ENCODE measurements at places on chromosomes 13 and 19.

GRCh38 chr19:18251587-18252369 lies 22.5 kb downstream of the IQCN start:
- DNase-seq, result peak; percentile 80

- DNase-seq, result no peak
These were observed 2.3 kb upstream of the SIGLEC12 start for GRCh38 chr19:51503896-51504295.

GRCh38 chr19:13169769-13170168 lies 19.6 kb downstream of the IER2 start:
- no peak for DNase-seq

GRCh38 chr13:32811297-32811800 lies 204.9 kb upstream of the KL start:
- no peak for DNase-seq

Data from NCI-H446 (cell line).